Effector CD4-positive, alpha-beta T cell (primary cell): ENCODE measurements at places on chromosomes 4 and X.

DNA sequence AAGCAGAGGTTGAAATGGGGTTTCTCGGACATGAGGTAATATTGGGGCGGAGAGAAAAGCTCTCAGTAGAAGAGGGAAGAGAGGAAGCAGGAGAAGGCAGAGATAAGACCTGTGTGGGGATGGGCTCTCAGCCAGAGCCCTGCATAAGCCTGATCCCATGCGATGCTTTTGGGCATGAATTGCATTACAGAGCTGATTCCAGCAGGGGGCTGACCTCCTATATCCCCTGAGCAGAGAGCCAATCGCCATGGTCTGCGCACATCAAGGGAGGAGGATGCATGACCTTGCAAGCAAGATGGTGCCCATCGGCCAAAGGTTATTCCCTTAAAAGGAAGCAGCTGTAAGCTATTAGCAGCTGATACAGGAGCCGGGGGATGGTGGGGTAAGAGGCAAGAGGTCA lies 7.6 kb downstream of the ANOS1 start:
- DNase-seq: no peak

GRCh38 chr4:76740866-76741662 lies 156.9 kb downstream of the SOWAHB start:
- DNase-seq: no peak

- DNase-seq: no peak
Observed at GRCh38 chrX:65671966-65672365, 4.5 kb downstream of the MSN start.

DNA sequence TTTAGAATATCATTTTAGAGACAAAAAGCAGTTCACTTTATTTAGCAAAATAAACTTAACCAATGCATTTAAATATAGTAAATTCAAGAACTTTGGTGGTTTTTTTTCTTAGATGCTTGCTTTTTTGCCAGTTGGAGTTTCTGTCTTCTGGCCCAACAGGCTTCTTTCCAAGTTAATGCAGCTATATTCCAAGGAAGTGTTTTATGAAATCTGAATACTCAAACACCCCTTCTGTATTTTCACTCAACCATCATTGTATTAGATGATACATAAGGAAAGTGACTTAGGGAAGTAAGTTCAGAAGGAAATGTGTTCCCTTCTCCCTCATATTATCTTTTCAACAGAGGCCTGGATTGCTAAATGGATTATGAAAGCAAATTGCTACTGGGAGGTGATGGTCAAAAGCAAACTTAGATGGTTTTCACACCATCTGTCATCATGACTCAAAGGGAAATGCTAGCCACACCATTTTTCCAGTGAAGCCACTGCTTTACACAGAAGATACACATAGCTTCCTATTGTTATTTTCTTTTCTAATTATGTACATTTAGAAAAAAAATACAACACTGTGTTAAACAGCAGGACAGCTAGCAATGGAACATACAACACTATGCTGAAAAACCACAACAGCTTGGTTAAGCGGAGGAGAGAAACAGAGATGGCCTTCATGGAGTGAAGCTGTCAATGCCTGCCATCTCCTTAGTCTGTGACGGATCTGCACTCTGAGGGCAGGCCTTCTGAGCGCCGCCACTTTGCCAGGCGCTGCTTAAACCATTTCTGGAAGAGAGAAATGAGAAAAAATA lies 32.9 kb downstream of the HOPX start:
- DNase-seq: no peak

GRCh38 chr4:73730867-73731266 lies 9.5 kb upstream of the CXCL8 start:
- DNase-seq: no peak
